ENCODE measurements at places on chromosomes 2 and 18.

DNA sequence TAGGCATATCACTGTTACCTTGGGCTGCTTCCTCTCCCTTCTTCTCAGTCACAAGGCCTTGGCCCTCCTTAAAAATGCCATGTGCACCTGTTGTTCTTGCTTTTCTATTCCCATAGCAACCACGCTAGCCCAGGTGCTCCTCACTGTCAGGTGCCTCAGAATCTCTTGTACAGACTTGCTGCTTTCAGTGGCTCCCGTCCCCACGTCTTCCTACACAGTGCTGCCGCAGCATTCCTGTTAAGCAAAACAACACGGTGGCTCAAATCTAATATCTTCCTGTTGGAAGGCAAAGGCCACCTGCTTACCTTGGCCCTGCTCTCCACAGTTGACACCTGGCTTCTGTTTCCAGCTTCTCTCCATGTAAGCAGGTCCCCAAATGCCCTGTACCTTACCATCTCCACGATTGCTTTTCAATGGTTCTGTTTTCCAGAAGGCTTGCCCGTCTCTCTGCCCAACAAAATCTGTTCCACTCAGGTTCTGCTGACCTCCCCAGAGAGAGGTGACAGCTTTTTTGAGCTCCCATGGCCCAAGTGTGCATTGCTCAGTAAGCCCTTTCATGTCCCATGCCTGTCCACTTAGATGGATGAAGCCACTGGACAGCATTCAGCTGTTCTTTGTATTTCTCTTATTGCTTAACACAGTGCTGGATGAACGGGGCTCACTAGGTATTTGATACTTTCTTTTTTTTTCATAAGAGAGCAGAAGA, 240.4 kb downstream of the PRKCE start:
- no peak for DNase-seq

DNA sequence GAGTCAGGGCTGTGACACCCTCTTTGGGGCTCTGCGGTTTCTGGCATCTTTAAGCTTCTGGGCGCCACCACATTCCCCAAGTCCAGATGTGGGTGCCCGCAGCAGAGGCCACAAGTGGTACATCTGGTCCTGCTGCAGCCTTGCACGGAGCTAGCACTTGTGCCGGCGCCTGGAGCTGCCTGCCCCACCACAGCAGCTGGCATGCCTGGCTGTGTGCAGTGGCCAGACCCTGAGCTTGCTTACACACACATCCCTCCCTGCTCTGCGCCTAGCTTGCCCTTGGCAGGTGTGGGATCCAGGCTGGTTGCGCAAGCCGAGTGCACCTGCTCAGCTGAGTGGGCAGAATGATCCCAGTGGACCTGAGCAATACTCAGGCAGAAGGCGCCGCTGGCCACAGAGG, 27.3 kb downstream of the SLC4A10 start:
- DNase-seq: no peak

DNA sequence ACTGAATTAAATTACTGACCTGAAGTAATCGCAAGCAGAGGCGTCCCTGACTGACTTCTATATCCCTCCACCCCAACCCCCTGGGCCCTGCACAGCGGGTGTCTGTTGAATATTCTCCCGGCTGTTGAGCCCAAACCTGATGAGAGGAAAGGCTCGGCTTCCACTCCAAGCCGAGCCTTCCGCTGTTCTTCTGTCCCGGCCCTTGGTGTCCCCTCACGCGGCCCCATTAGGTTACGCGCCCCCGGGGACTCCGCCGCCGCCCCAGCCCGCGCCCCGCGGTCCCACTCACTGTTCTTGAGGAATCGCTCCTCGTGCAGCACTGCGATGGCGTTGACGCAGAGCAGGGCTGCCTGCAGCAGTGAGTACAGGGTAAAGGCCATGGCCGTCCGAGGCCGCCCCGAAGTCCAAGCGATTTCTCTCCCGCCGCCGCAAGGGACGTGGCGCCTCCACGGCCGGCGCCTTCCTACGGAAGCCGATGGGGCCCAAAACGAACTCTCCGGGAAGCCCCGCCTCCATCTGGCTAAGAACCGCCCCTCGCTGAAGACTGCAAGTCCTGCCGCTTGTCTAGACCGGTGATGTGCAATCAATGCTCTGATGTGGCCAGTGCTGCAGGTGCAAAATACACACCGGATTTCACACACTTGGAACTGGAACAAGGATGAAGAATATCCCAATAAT, at the start of gene IER3IP1:
Gene IER3IP1 (minus strand): TSS at position 467 of the 678 bp plus-strand sequence. CDS start 87 bp downstream, at position 380.
- DNase-seq: peak; percentile 93

GRCh38 chr2:178860551-178860950, 53.3 kb upstream of the TTN start:
- no peak for DNase-seq

DNA sequence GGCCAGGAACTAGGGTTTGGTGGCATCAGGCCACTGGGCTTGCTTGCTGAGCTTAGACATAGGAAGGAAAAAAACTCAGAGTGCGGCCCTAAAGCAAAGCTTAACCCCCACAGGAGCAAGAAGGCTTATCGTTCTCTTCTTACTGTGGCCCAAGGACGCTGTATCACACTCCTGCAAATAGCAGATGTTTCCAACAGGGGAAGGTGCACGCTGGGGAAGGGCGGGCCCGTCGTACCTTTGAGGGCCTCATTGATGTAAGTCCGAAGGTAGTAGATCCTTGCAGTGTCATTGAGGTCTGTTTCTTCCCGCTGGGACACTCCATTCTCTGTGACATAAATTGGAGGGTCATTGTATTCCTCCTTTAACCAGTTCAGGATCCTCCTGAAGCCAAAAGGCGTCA, 46.6 kb downstream of the LCT start:
- DNase-seq: no peak

GRCh38 chr2:26679867-26680266, 12.7 kb upstream of the KCNK3 start:
- DNase-seq: no peak

DNA sequence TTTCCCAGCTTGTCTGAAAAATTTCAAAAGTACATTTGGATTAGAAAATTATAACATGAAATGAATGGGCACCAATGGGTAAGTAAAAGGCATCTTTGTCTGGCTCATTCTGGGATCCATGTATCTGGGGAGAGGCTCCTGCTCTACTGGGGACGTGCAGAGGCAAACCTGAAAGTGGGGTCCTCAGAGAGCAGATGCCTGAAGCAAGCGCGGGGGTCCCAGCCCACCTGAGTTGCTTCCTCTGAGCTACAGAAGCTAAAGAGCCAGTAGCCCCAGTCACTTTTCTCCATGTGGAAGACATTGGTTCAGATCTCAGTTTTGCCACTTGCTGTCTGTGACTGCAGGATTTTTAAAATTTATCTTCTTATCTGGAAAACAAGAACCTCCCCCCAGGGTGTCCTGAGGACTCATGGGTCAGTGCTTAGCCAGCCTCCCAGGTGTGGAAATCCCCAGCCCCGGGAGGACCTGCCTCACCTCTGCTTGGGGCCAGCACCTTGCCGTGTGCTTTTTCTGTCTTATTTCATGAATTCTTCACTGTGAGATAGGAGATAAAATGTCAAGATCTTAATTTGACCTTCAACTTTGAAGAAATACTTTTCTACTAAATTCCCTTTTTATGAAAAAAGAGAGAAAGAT, 25.1 kb upstream of the ODC1 start:
- DNase-seq: peak; percentile 40

DNA sequence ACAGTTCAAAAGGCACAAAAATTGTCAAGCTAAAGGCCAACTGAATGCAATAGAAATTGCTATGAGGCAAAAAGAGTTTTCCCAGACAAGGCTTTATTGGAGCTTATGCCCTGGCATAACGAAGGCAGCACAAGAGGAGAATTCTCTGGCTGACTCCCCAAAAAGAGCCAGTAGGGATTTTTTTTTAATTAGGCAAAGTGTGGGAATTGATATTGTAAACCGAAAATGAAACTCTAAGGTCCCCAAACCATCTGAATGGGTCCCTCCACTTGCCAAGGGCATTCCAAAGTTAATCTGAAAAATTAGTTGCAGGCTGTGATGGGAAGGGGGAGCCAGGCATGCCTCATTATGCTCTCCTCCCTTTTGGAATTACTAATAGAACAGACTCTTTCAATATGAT, 118.9 kb downstream of the SPOPL start:
- no peak for DNase-seq

GRCh38 chr2:209790066-209790728, 18.6 kb downstream of the UNC80 start:
- no peak for DNase-seq

DNA sequence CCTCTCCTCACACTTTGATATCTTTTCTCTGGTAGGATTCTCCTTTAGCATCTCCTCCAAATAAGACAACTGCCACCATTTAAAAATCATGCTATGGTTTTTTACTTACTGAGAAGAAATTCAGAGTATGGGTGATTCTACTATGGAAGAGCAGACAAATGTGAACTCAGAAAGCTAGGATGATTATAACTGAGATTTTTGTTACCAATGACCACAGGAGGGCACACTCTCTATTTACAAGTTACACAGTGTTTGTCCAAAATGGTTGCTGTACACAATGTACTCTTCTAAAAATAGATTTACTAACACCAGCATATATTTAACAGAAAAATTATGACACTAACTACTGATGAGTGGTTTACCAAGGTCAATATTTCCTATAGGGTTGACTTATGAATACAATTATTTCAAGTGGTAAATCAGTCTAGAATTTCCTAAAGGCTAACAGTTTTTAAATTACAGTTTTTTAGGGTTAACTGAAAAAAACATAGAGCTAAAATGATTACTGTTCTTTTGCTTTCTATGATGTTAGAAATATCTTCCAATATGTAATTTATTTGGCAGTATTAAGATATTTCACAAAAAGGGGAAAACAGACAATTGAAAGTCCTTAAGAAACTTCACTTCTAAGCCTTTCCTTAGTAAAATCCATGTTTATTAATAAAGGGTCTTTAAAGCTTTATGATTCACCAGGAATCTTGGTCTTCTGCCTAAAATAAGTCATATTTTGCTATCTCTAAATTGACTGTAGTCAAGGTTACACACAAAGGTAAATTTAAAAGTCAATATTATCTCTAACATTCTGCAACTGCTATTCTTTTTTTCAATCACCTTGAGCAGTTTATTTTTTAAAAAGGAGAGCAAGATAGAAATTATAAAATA, 57.2 kb downstream of the MAP4K3 start:
- DNase-seq: peak; percentile 48

GRCh38 chr2:38026846-38027245, 49.1 kb downstream of the CYP1B1 start:
- DNase-seq: no peak

DNA sequence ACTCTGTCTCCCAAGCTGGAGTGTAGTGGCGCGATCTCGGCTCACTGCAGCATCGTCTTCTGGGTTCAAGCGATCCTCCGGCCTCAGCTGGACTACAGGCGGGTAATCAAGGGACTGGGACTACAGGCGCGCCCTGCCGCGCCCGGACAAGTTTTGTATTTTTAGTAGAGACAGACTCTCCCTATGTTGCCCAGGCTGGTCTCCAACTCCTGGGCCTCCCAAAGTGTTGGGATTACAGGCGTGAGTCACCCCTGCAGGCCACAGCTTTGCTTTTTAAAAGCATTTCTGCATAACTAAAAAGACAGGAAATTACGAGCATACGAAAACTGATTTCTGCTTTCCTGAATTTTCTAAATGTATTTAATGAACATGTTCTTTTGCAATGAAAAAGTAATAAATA, 916 bp upstream of the OSBPL1A start:
- no peak for DNase-seq

DNA sequence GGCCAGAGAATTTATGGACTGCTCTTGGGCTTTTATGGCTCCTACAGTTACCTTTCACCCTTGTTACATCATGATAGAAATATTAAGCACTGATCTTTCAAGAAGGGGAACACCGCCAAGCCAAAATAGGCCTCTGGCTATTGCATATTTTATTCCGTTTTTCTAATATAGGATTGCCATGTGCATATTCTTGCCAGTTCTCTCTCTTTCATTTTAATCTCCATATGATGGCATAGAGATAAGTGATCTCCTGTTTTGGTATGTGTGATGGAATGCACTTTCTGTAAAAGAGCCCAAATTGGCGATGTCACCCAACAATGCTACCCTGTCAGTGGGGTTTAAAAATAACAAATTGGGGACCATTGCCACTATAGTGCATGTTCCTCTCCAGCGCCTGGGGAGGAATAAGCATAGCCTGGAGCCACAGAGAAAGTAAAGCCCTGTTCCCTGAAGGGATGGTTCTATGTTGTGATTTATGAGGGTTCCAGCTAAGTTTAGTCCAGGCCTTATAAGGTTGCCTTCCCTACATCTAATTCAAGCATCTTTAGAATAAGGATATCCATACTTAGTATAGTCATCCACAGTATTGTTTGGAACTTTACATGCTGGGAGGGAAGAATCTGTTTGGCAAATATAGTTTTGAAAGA, 26.9 kb downstream of the CMPK2 start:
- DNase-seq: no peak

DNA sequence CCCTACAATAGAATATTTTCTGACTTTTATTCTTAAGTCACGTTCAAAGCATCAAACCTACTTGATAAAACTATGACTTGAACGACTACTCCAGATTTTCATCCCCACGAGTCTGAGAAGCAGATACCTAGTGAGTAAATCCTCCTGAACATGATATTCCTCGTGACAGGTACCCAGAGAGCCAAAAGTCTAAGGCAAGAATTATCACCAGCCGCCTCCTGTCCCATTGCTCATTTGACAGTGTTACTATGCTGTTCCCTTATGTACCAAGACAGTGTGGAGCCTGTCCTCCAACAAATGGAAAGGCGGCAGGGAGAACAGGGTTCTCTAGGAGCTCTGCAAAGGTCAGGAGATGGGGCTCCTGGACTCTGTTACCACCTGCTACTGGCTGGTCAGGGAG, 8.3 kb upstream of the ALPK2 start:
- DNase-seq: no peak

GRCh38 chr2:176494949-176495353, 225.7 kb downstream of the MTX2 start:
- DNase-seq: no peak

- DNase-seq: peak; percentile 91
Measured at GRCh38 chr2:205748639-205749038, 66.3 kb downstream of the NRP2 start.

GRCh38 chr2:64604155-64604554, 49.6 kb downstream of the SERTAD2 start:
- DNase-seq: no peak

- DNase-seq: no peak
Measured at GRCh38 chr2:25816249-25816648, 62.0 kb downstream of the ASXL2 start.

DNA sequence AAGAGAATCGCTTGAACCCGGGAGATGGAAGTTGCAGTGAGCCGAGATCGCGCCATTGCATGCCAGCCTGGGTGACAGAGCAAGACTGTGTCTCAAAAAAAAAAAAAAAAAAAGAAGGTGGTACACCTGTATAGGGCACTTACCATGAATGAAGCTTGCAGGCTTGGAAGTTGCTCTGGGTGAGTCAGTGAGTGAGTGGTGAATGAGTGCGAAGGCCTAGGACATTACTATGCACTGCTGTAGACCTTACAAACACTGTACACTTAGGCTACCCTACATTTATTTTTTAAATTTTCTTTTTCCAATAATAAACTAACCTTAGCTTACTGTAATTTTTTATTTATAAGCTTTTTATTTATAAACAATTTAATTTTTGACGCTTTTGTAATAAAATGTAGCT, 78.4 kb upstream of the ATG16L1 start:
- peak; percentile 66 for DNase-seq

- DNase-seq: no peak
Measured at GRCh38 chr18:4203568-4204437, 251.3 kb downstream of the DLGAP1 start.
